NCI-H510A (cell line): ENCODE measurements at places on chromosomes 11 and 22.

DNA sequence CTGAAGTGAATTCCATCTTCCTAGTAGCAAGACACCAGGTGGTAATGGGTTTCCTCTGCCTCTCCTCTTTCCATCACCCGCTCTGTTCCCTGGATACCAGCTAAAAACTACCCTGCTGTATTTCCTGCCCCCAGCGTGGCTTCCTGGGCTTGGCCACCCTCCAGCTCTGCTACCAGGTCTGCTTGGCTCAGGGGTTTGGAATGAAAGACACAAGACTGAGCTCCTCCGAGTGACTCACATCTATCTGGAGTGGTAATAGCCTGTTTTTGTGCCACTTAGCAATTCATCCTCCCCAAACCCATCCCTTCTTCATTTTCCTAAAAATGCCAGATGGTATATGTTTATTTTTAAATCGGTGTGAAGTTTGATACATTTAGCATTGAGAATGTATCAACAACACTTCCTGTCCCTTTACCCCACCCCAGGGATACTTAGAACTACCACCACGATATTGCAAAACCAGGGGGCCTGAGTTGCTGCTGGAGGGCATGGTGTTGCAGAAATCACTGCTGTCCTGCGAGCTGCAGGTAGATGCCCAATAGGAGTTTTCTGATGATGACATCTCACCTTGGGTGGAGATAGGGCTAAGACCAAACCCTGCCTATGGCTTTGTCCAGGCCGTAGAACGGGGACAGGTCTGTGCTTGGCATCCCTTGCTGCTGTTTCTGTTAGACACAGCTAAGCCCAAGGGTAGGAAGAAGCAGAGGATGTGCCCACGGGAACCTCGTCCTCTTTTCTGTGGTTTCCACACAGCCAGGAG, 7.5 kb upstream of the MICAL3 start:
- no peak for DNase-seq

DNA sequence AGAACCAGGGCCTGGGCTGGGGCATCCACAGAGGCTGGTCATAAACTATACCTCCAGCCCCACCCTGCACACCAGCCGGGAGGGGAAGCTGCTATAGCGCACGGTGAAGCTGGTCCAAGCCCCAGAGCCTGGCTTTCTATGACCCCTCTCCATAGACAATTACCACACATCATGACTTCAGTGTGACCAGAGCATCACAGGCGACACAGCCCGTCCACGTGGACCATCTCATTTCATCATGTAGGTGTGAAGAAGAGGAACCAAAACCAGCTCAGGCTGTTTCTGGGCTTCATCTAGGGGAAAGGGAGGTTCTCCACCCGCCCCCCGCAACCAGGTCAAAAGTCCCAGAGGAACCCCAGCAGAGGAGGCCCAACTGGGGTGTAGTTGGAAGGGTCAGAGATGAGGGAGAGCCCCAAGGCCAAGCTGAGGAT, 3.0 kb downstream of the CXCR5 start:
- no peak for DNase-seq

DNA sequence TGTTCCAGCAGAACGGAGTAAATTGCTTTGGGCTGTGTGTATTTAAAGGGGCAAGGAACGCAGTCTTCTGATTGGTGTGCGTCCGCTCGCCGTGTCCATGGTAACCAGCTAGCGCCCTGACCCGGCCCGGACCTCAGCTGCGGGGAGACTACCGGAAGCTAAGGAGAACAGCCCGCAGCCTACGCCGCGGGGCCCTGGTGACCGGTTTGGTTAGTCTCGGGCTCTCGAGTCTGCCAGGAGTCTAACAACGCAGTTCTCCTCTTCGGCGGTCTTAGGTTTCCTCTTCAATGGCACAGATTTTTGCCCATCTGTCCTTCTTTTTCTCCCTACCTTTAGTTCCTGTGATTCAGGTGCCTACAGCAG, 3.5 kb upstream of the OR56A3 start:
- peak; percentile 53 for DNase-seq

DNA sequence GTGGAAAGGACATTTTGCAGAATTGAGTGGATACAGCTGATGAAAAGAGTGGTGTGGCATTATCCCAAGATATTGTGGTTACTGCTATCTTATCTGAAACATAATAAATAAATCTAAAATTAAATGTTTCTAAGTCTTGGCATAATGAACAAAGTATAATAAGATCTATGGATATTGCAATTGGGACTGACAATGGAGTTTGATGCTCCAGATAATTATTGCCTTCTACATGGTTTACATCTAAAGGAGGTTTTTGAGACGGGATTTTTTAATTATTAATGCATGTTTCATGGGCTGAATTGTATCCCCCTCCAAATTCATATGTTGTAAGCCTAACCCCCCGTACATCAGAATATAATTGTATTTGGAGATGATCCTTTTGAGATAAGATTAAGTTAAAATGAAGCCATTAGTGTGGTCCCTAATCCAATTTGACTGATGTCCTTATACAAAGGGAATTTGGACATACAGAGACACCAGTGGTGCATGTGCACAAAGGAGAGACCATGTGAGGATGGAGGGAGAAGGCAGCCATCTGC, 198.5 kb downstream of the MSANTD4 start:
- no peak for DNase-seq

GRCh38 chr11:20048246-20048645, 112.0 kb downstream of the DBX1 start:
- no peak for DNase-seq

GRCh38 chr22:24593836-24594568, 1.1 kb upstream of the LRRC75B start:
- no peak for DNase-seq
